ENCODE measurements at places on chromosomes 1 and 21.

GRCh38 chr21:43921571-43921978 is 56.6 kb downstream of the AGPAT3 start:
- DNase-seq = no peak

DNA sequence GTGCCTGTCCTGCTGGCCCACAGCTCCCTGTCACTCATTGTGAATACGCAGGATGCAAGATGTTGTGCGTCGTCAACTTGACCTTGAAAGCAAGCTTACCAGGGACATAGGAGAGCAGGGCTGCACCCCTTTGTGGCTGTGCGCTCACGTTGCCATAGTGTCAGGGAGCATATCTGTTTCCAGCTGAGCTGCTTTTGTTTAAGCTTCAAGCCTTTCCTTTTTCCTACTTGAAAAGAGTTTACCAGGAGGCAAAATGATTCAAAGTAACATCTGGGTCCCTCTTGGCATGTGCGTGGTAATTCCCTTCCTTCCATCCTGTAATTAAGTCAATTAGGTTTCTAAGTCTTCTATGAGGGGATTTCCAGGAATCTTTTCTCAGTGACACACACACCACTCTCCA is 537.1 kb downstream of the AJAP1 start:
- no peak for DNase-seq

DNA sequence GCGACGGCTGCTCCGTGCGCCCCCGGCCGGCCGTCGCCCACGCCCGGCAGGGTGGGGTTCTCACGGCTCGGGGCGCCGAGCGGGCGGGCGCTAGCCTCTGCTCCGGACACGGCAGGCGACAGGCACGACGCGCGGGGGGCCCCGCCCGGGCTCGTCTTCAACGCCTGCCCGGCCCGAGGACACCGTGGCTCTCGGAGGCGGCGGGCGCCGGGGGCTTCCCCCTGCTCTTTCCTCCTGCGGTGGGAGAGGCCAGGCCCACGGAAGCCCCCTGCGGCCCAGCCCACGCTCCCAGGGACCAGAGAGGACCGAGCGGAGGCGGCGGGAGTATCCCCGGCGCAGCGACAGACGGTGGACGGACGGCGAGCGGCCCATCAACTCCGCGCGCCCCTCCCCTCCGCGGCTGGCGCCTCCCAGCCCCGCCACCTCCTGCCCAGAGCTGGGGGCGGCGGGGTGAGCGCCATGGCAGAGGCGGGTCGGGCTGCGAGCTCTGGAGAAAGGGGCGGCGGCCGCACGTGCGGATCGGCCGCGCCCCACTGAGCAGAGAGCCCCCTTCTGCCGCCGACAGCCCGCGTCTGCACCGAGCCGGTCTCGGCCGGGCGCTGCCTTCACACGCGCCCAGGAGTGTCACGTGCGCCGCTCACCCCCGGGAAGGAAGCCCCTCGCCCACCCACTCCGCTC is at the start of the genes SHE and TDRD10:
Gene SHE (minus strand): TSS at position 347 of the 678 bp plus-strand sequence. CDS start 386 bp downstream, outside the sequence.
Gene TDRD10 (plus strand): TSS at position 154 of the 678 bp plus-strand sequence. CDS start 4,685 bp downstream, outside the sequence.
- peak; percentile 10 for DNase-seq

GRCh38 chr1:167532964-167533824 is 14.9 kb upstream of the CD247 start:
- DNase-seq = no peak

DNA sequence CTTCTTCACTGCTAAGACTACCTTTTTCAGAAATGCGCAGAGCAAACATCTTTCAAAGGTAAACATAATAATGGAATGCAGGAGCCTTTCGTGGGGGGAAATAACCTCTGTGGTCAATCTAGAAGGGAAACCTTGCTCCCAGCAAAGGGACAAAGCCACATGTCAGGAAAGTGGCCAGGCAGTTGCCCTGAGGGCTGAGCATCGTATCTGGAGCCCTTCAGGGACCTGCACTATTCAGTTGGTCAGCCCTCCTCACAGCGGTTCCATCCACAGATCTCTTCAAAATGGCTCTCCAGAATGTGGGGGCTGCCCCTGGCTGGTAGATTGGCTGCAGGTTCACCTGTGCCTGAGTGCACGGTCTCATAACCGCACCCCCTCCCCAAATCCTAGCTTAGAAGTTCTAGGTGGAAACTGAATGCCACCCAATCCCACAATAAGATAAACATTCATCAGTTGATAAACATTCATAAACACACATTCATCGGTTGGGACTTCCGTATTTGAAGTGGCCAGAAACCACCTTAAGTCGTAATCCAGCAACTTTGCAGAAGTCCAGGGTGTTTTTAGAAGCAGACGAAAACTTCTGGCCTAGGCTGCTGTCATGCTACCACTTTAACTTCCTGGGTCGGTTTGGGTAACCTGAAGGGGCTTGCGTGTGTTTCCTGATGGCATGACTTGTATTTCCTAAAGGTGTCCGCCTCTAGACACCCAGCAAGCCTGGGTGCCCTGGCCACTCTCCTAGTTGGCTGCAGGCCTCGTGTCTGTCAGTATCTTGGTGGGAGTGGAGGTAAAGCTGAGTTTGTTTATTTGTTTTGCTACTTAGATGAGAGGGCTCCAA is 50.5 kb downstream of the RASSF5 start:
- DNase-seq = no peak

GRCh38 chr1:41638086-41639024 is 153.9 kb upstream of the EDN2 start:
- no peak for DNase-seq

- no peak for DNase-seq
Measured at GRCh38 chr1:150906329-150906728, 19.4 kb downstream of the CTXND2 start.

DNA sequence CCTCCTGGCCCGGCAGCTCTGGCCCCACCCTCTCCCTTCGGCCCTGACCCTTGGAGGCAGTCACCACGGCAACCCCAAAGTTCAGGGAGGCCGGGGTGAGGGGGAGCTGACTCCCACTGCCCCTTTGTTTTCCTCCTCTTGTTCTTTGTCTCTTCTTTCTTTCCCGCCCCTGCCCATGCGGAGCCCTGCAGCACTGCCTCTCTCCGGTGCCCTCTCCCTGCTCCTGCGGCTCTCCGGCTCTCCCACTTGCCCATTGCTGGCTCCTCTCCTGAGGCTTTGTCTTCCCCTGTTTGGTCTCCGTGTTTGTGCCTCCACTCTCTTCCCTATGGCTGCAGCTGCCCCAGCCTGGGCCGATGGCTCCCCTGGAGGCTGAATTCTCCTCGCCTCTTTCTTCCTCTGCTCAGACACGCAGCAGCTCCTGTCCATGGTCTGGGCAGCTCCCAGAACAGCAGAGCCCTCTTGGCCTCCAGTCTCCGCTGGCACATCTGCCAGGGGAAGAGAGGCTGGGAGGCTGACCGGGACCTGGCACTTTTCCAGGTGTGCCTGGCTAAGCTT is 5.8 kb downstream of the CELSR2 start:
- DNase-seq = no peak

GRCh38 chr1:186442651-186443375 is 18.1 kb downstream of the PDC start:
- DNase-seq = no peak

- peak; percentile 55 for DNase-seq
Measured at GRCh38 chr21:45590246-45590725, 48.0 kb upstream of the SLC19A1 start.

DNA sequence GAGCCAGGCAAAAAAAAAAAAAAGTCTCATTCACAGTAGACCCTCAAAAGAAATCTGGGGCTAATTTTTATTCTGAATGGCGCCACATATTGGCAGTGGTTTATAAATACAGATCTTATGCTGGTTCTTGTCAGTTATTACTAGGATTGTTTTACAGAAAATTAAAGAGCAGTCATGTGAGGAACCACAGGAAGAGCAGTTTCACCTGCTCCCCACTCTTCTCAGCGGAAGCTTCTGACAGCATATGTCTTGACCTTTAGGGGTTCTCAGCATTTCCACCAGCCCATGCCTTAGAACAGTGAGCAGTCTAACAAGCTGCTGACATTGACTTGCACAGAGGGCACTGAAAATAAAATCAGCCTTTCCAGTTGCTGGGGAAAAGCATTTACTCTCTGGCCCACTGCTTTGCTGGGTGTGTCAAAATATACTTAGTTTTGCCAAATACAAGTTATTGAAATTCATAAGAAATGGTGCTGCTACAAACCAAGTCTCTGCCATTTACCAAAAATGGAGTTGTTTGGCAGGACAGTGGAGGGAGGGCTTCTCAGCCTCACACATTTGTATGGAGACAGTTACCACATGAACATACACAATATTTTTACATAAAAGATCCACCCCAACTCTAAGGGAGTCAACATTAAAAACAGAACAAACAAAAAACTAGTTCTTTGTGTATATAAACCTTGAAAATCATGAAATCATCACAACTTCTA is 144.2 kb downstream of the SYT2 start:
- DNase-seq = no peak

GRCh38 chr1:181170194-181170593 is 81.7 kb downstream of the IER5 start:
- DNase-seq = no peak

GRCh38 chr1:111202366-111202706 is 1.9 kb upstream of the DENND2D start:
- no peak for DNase-seq

GRCh38 chr1:203479646-203480045 is 4.0 kb downstream of the PRELP start:
- no peak for DNase-seq

GRCh38 chr1:30687886-30688285 is 35.5 kb downstream of the MATN1 start:
- no peak for DNase-seq

DNA sequence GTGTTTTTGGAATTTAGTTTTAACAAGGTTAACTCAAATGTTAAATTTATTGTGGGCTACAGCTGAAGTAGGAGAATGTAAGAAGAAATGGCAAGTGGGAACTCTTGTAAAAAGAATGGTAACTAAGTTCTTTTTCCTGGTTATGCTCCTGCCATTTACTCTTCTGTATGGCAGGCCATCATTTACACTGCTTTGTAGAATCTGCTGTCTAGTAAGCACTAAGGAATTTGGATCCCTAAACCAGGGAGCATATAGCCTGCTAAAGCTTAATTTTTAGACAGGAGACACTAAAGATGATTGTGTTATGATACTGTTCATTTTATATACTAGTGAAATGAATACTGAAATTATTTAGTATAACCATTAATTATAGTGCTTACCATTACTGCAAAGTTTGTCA is 85.3 kb downstream of the CAMTA1 start:
- DNase-seq = no peak

- no peak for DNase-seq
Measured at GRCh38 chr1:159200769-159201168, 3.9 kb upstream of the ACKR1 start.

All from progenitor cell of endocrine pancreas (in vitro differentiated cells).